Activated naive CD4-positive, alpha-beta T cell treated with Interleukin-2 at 50 U/mL for 16 hours (primary cell): ENCODE measurements at places on chromosomes 4 and X.

DNA sequence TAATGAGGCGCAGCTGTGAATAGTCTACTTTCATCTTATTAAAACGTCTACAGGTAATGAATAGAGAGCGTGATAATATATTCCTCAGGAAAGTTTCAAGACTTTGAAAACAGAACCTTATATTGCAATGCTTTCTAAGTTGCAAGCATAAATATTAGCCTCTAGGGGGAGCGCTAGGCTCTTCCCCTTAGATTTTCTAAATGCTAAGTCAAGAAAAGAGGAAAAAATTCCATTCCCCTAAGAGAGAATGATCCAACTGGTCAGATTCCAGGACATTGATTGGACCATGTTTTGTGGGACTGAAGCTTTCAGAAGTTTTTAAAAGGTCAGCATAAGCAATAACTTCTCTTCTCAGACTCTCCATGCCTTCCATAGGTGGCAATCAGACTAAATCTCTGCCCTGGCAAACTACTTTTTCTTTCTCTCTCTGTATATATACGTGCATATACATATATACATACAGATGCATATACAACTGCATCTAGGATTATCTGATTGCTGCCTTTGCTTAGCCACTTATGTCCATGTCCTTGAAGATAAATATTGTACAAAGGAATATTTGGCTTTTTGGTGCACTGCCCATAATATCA, 492.9 kb downstream of the INPP4B start:
- DNase-seq = no peak

DNA sequence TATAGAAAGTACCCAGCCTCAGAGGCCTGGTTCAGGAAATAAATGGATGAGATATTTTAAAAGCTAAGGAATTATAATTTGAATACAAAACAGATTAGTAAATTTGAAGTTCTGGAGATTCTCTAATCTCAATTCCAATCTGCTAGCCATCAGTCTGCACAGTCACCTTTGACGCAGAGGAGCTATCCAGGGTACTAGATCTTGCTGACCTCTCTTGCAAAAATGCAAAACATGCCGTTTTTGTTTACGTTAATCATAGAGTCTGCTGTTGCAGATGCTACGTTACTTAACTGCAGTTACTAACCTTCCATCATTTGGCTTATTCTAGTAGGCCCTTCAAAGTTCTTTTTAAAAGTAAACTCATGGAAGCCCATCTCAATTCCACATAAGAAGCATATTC, 10.4 kb downstream of the CCSER1 start:
- DNase-seq = no peak

GRCh38 chr4:147823130-147823529, 91.2 kb downstream of the ARHGAP10 start:
- no peak for DNase-seq

DNA sequence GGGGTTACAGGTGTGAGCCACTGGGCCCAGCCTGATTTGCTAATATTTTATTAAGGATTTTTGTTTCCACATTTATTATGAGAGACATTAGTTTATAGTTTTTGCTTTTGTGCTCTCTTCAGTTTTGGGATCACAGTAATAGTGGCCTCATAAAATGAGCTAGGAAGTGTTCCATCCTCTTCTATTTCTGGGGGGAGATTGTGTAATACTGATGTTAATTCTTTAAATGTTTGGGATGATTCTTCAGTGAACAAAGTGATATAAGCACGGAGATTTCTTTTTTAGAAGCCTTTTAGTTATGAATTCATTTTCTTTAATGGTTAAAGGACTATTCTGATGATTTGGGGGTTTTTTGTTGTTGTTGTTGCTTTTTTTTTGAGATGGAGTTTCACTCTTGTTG, 41.3 kb downstream of the RBMX start:
- no peak for DNase-seq

- DNase-seq = no peak
These were observed 15.7 kb upstream of the NDST3 start for GRCh38 chr4:118018381-118019145.

DNA sequence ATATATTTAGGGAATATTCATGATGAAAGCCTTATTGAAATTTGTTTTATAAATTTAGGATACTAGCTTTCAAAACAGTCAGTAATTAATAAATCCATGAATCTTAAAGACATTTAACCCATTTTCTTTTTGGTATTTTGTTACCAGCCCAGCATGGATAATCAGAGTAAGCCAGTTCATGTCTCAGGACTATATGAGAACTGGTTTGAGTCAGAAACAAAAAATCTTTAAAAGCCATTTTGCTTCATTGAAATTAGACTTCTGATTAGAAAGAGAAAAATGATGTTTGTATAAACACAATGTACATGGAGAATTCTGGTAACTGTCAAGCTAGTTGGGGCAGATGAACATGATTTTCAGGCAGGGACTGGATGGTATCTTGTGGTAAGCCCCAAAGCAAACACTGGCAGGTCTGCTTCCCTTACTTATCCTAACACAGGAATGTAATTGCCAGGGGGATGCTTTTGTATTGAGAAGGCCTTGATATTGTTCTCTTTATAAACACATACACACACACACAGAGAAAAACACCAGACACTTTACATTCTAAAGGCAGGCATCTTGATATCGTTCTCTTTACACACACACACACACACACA, 9.4 kb downstream of the ARHGAP10 start:
- DNase-seq = no peak

DNA sequence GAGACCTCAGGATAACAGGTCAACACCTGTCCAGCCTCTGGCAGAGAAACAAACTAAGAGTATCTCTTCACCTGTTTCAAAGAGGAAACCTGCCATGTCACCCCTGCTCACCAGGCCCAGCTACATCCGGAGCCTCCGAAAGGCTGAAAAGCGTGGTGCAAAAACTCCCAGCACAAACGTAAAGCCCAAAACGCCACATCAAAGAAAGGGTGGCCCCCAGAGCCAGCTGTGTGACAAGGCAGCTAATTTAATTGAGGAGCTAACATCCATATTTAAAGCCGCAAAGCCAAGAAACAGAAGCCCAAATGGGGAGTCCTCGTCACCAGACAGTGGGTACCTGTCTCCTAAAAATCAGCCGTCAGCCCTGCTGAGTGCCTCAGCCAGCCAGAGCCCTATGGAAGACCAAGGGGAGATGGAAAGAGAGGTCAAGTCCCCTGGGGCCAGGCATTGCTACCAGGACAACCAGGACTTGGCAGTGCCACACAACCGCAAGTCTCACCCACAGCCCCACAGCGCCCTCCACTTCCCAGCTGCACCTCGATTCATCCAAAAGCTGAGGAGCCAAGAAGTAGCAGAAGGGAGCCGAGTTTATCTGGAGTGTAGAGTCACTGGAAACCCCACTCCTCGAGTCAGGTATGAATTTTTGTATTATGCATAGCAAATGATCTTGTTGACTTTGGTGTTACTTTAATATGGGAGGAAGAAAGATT, 15.1 kb downstream of the PALLD start:
- peak; percentile 62 for DNase-seq

- DNase-seq = no peak
These were observed 348.5 kb downstream of the INPP4B start for GRCh38 chr4:142497606-142498005.
